ENCODE measurements at places on chromosomes 11 and 22.

GRCh38 chr11:94153320-94153719 is 24.7 kb downstream of the PANX1 start:
- DNase-seq: no peak

DNA sequence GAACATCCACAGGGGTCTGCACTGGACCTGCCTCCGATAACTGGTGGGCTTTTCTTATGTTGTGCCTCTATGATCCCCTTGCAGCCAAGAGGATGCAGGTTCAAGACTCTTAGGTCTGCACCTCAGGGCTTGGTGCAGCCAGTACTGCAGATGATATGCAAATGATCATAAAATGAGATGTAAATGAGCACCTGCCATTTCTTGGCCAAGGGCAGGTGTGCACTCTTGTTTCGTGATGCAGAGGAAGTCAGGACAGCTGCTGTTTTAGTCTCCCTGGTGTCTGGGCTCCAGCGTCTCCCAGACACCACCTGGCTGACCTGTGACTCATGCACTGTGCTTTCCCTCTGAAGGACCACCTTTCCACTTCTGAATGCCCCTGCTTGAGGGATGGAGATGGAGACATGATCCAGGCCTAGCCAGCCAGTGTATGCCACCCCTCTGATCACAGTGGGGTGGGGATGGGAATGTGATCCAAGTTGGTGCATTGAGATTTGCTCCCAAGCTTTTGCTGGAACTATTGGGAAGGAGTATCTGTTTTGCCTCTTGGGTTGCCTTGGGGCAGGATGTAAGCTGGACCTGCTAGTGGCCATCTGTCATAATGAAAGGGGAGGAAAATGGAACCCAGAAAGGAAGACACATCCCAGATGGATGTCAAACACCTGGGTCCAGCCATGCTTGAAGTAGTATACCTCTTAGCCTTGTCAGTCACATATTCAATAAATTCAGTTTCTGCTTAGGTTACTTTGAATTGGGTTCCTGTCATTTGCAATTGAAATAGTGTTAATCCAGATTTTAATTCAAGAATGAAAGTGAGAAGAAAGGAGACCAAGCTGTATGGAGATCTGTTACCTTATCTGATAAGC is 3.3 kb upstream of the KCNJ11 start:
- no peak for DNase-seq

- no peak for DNase-seq
Measured at GRCh38 chr11:46114961-46115360, 6.3 kb downstream of the PHF21A start.

DNA sequence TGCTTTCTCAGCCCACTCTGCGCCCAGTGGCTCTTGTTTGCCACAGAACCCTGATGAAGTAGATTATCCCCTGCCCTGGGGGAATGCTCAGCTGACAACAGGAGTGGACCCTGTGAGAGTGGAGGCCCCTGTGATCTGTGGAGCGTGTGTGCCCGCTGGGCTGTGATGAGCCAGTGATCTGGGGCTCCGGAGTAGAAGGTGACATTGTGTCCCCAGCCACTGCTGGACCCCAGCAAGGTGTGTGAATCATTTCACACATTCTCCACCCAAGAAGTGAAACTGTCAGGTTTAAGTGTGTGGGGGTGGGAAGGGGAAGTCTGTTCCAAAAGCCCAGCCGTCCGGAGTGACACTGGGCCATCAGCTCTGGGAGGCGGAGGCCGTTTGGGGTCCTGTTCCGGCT is 33.1 kb upstream of the GRAMD4 start:
- DNase-seq: no peak

DNA sequence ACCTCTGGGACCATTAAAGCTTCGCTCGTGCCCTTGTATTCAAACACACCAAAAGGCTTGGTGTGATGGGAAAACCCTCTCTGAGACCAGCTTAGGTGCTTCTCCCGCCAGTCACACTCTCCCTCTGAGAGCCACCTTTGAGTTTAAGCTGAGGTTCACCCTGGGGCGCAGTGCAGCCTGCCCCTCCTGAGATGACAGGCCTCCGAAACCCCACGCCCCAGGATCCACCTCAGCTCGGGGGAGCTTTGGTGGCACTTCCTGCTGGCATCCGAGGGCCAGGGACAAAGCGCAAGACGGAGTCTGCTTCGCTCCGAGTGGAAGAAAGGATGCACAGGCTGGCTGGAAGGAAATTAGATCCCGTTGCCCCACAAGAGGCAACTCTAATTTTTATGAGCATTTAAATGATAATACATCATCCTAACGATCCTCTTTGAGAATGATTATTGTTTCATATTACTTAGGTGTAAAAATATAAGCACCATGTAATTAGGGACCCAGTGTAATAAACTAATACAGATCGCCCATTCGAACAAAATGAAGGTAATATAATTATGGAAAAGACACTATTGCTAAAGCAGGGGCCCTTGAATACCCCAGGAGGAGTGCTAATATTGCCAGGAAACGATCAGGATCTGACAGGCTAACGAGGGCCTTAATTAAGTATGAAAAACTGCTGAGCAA is 134.7 kb downstream of the CEP164 start:
- DNase-seq: no peak

- no peak for DNase-seq
Measured at GRCh38 chr11:2734181-2735052, 34.6 kb upstream of the KCNQ1OT1 start.

GRCh38 chr11:12841946-12842630 is 167.0 kb upstream of the RASSF10 start:
- no peak for DNase-seq

- DNase-seq: no peak
Measured at GRCh38 chr11:88909500-88909899, 156.3 kb downstream of the GRM5 start.

GRCh38 chr11:19628018-19628417 is 84.6 kb upstream of the NAV2 start:
- no peak for DNase-seq

DNA sequence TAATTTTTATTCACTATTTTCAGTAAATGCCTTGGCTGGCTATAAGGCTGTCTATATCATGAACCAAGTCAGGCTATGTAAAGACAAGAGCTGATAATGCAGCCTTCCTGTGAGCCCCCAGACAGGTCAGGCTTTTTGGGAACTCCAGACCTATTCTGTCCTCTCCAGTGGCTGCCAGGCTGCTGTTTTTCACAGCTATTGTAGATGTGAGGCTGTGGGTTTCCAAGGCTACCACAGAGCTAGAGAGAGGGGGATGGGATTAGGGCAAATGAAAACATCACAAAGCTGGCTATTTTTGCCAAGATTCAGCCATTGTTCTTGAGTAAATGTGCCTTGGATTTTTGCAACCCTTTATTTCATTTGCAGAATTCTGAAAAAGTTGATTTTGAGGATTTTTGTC is 55.7 kb upstream of the SORL1-AS1 start:
- DNase-seq: peak; percentile 22

GRCh38 chr11:14908214-14908880 is 16.3 kb upstream of the CYP2R1 start:
- DNase-seq: peak; percentile 57

GRCh38 chr22:20136603-20136873 is 4.9 kb downstream of the ZDHHC8 start:
- DNase-seq: no peak

GRCh38 chr22:19047993-19048392 is 74.2 kb downstream of the DGCR2 start:
- DNase-seq: no peak

DNA sequence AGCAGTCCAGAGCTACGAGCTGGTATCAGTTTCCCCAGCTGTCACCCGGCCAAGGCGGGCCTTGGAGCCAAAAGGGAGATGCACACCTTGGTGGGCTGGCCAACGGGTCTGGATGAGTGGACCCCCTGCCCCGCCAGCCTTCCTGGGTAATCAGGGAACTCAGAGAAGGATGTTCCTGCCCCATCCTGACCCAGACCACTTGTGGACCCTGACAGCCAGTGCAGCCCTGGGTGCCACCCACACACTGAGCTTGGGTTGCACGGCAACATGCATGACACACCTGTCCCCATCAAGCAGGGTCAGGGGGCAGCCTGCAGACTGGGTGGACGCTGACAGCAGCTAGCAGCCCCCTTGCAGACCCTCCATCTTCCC is 8.6 kb downstream of the SLC25A1 start:
- DNase-seq: no peak

DNA sequence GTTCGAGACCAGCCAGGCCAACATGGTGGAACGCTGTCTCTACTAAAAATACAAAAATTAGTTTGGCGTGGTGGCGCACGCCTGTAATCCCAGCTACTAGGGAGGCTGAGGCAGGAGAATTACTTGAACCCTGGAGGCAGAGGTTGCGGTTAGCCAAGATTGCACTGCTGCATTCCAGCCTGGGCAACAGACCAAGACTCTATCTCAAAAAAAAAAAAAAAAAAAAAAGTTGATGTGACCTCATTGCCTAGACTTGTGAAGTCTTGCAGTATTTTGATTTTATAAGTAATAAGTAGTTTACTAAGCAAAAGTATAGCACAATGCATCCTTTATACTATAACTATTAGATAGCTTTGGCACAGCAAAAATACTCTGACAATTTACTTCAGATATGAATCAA is 9.9 kb upstream of the CUL5 start:
- DNase-seq: no peak

DNA sequence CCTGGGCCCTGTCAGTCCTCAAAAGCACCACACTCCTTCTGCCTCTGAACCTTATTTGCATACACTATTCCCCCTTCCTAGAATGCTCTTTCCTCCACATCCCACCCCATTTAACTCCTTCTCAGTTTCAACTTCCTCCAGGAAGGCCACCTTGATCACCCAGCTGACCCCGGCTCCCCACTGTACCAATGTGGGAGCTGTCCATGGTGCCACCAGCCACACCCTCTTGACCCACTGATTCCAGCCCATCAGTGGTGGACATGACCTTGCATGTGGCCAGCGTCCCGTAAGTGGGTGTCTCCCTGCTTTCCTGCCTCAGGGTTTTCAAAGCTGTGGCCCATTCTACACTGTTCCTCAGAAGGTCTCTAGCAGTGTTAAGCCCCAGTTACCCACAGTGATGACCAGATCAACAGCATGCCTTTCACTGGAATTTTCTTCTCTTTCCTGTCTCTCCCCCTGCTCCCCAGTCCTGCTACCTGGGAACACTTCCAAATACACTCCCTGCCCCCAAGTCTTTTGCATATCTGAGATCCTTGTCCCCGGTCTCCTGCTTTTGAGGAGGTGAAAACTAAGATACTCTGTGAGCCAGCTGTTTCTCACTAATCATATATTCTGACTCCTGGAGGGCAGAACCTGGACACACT is 346.6 kb downstream of the MN1 start:
- DNase-seq: no peak

DNA sequence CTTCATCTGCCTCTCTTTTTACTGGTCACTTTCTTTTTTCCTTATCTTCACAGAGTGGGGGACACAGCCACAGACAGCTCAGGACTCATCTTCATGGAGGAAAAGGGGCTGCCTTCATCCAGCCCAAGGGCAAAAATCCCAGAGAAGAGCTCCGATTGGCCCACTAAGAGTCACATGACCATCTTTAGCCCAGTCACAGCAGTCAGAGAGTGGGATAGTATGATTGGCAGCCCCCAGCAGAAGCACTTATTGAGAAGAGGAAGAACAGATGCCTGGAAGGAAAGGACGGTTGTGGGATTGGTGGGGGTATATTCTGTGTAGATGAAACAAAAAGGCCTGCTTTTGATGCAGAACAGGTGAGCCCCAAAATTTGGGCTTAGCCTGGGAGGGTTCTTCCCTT is 77.8 kb downstream of the MN1 start:
- no peak for DNase-seq
